ENCODE measurements at places on chromosomes 16 and 17.

DNA sequence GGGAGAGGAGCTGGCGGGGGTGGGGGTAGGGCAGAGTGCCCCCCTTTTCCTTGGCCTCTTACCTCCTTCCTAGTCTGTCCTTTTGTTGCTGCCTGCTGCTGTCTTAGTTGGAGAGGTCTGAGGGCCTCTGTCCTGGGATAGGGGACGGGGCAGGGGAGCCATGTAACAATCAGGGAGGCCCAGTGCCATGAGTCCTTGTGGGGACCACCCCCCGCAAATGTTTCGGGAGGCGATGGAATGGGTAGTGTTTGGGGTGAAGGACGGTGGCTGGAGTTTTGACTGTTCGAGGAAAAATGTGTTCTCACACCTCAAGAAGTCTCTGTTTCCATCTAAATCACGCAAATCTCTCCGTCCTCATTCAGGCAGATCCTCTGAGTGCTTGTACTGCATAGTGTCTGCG lies 99.0 kb downstream of the OR1D5 start:
- no peak for DNase-seq

GRCh38 chr16:88456356-88457292 lies 3.5 kb downstream of the ZFPM1 start:
- DNase-seq, result peak; percentile 51

- no peak for DNase-seq
Measured at GRCh38 chr16:65071433-65072311, 50.2 kb downstream of the CDH11 start.

GRCh38 chr16:86575754-86576557 lies 2.4 kb upstream of the FOXL1 start:
- no peak for DNase-seq

GRCh38 chr17:1506649-1507267 lies 9.7 kb downstream of the INPP5K start:
- DNase-seq, result no peak

DNA sequence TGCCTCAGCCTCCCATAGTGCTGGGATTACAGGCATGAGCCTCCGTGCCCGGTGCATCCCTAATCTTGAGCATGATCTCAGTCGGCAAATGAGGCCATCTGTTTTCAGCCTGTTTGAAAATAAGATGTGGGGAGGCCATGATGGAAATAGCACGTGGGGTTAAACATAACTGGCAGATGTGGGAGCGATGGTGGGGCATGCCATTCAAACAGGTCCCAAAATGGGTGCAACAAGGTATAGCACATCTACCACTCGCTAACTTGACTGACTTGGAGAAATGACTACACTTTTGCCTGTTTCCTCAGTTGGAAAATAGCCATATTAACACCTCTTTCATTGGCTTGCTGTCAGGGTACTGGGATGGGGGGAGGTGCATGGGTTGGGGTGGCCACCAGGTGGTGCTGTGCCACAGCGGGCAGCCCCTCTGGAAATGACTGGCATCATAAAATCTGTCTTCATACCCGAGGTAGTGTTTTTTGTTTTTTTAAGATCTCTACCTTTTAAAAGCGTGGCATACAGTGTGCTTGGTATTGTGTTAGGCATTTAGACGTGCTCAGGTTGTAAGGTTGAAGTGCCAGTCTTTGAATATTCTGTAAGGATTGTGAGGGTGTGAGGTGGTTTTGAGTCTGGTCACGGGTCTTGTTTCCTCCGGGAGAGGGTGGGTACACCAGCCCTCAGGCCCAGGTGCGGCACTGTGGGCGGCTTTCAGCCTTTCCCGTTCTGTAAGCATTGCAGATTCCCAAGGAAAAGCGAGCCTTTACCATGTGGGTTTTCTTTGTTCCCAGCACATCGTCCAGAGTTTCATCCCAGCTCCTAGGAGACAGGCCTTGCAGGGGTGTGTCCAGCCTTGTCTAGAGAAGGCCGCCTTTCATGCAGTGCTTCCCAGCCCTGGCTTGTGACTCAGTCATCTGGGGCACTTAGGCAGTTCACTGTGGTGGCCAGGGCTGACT lies 2.9 kb upstream of the TTYH2 start:
- DNase-seq, result peak; percentile 53

GRCh38 chr17:40547079-40547784 lies 18.0 kb downstream of the CCR7 start:
- DNase-seq, result no peak

DNA sequence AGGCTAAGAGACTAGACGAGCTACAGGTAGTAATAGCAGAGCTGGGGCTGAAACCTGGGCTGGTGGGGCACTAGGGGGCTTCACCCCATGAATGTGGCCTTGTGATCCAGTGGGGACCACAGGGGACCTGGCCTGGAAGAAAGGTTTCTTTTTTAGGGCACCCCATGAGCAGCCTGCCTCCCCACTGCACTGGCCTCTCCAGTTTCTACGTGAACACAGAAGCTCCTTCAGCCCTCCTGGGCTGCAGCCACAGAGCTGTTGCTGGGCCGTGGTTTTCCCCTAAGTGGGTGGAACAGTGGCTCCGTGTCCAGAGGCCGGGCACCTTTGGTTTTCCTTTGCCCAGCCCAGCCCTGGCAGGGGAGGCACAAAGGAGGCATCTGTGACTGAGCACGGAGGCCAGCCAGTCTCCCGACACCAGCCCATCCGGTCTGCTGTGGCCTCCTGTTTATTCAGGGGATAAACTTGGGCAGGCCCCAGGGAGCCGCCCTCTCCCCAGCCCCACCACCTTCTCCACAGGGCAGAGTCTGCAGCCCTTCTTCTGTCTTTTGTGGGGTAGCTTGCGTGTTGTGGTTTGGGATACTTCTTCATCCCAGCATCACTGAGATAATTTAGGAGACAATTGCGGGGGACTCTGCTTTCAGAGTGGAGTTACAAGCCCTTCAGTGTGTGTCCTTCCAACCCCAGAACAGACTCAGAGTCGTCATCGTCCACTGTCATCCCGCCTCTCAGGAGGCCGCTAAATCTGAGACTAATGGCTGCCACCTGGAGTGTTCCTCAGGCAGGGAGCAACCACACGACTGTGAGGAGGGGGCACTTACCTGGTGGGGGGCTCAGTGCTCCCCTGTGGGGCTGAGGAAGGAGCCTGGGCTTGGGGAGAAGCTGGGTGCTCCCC lies 85.3 kb downstream of the RAB11FIP4 start:
- DNase-seq, result no peak

- no peak for DNase-seq
Measured at GRCh38 chr16:74601126-74601871, 5.6 kb downstream of the GLG1 start.

DNA sequence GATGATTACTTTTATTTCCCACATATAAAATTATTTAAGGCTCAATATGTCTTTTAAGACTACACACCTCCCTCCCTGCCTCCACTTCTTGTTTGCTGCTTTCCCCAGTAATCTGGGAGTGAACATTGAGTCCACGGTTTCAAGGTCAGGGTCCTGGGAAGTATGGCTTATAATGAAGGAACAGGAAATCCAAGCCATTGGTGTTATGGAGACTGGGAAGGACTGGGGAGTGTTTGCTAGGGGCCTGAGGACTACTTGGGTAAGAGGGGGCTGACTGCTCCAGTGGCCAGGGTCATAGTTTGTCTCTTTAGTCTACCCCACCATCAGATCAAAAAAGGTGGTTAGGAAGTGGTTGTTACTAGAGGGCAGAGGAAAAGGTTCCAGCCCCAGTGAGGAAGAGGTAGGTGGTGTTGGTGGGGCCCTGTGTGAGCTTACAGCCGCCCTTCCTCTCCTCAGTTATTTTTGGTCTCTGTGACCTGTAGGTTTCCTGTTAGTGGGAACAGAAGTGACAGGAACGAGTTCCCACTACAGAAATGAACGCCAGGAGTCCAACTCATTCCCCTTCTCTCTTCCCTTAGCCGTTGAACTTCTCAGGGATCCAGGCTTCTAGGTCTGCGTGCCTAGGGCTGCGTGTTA lies 742 bp upstream of the SLC16A13 start:
- no peak for DNase-seq

GRCh38 chr17:61926826-61927207 lies 965 bp downstream of the INTS2 start:
- no peak for DNase-seq

GRCh38 chr17:80096561-80097021 lies 4.8 kb upstream of the GAA start:
- DNase-seq, result no peak

DNA sequence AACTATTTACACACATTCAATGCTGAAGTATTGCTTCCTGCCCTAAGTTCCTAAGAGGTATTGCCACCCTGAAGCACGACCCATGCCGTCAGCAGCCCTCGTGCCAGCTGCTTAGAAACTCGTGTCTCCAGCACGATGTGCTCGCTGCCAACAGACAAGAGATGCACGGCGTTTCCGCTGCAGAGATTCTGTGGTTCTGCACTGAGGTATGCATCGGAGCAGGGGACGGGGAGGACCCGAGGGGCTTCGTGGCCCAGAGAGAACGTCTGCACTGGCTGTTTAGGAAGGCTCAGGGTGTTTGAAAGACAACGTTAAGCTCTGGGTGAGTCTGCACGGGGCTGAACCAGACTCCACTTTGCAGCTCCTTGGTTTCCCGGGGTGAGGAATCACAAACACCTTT lies 82.7 kb upstream of the CREBBP start:
- DNase-seq, result no peak

GRCh38 chr16:2595393-2596205 lies 57.8 kb downstream of the PDPK1 start:
- DNase-seq, result no peak

DNA sequence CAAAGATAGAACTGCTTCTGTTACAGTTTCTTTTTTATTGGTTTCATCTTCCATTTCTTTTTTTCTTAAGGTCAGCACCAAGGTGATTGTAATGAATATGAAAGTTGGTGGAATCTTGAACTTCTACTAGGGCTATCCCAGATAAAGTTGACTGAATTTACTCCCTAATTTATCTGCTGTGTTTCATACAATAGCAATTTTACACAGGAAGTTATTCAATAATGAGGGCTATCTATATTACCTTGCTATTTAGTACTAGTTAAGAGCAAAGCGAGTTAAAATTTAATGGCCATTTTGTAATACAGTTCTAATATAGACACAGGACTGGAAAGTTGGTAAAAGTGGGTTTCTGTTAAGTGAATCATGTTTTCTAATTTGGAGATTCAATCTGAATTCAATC lies 24.1 kb downstream of the USP10 start:
- no peak for DNase-seq

- no peak for DNase-seq
Measured at GRCh38 chr17:62578757-62579487, 48.5 kb upstream of the MRC2 start.

- DNase-seq, result no peak
Measured at GRCh38 chr17:17493249-17493985, 2.8 kb downstream of the RASD1 start.

DNA sequence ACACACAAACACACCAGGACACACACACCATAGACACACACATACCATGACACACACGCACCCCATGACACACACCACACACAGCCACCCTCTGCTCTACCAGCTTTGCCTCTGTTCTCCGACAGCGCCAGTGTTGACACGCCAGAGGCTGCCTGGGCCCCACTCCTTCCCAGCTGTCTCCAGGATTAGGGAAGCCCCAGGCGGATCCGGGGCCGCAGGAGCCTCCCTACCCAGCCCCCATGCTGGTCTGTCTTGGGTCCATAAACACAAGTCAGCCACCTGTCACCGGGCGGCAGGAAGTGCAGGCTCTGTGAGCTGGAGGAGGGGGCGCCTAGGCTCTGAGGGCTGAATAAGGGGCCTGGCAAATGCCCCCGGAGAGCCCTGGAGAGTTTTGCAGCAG lies 10.5 kb downstream of the TBC1D16 start:
- DNase-seq, result no peak

GRCh38 chr16:9177861-9178260 lies 86.4 kb downstream of the HAPSTR1 start:
- no peak for DNase-seq

DNA sequence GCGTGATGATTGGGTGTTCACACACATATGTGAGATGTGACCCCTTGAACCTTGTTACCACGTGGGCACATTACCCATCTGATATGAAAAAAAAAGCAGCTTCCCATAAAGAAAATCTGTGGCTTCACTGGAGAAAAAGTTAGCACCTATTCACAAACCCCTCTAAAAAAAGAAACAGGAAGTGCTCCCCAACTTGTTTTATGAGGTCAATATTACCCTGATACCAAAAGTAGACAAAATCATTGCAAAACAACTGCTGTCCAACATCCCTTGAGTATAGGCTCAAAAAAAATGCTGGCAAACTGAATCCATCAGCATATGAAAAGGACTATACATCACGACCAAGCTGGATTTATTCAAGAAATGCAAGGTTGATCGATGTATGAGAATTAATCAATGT lies 99.7 kb upstream of the RBL2 start:
- no peak for DNase-seq

GRCh38 chr17:64634218-64634617 lies 27.9 kb downstream of the SMURF2 start:
- DNase-seq, result no peak

- no peak for DNase-seq
Measured at GRCh38 chr16:47725188-47725695, 264.1 kb downstream of the PHKB start.

DNA sequence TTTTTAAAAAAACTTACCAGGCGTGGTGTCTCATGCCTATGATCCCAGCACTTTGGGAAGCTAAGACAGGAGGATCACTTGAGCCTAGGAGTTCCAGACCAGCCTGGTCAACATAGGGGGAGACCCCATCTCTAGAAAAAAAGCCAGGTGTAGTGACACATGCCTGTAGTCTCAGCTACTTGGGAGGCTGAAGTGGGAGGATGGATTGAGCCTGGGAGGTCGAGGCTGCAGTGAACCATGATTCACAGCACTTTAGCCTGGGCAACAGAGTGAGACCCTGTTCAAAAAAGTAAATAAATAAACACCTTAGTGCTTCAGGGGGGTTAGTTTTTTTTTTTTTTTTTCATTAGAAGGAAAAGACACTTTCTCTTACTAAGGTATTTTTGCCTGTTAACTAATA lies 58.9 kb upstream of the LRRC37A3 start:
- DNase-seq, result no peak

- no peak for DNase-seq
Measured at GRCh38 chr17:36527621-36528250, 6.9 kb downstream of the MYO19 start.

DNA sequence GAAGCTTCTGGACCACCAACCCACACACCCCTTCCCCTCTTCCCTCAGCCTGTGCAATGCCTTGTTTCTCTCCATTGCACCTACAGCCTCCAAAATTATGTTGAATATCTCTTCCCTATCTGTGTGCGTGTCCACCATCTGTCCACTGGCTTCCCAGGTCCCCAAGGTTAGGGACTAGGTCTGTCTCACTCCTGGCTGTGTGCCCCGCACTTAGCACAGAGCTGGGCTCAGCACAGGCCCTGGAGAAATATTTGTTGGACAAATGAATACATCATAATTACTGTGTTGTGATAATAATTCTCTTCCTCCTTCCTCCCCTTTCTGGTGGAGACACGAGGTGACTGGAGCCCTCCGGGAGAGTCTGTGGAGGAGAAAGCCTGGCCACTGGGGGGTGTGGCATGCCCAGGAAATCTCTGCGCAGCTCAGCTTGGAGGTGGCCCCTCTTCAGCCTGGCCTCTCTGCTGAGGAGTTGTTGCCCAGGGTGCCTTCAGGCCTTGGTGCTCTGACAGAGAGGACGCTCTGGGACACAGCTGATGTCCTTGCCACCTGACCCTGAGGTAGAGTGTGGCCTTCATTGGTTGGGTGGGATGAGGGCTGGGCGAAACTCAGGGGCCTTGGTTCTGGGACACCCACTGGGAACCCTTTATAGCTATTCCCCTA lies 3.3 kb upstream of the BRD7 start:
- DNase-seq, result no peak
